Forelimb muscle (tissue), 1 donor: ENCODE measurements at places on chromosomes 13 and 19.

GRCh38 chr13:28282451-28282850, 144.1 kb downstream of the PAN3 start:
- no peak for DNase-seq

- DNase-seq = no peak
Measured at GRCh38 chr19:40392894-40393517, 3.0 kb upstream of the HIPK4 start.

DNA sequence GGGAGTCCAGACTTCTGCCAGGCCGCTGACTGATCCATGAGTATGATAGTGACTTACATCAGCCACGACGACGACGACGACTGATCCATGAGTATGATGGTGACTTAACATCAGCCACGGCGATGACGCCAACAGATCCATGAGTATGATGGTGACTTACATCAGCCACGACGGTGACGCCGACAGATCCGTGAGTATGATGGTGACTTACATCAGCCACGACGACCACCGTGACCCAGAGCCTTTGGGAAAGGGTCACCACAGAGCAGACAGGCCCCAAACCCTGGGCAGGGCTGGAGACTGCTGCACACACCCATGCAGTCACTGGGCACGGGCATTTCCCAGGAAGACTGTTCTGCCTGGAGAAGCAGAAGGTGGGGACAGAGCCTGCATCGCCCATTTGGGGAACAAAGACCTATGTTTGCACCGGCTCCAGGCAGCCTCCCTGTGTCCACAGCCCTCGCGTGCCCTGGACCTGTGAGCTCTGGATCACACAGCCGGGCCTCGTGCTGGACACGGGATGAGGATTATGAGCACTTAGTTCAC, 130.9 kb upstream of the SPACA7 start:
- DNase-seq = no peak

DNA sequence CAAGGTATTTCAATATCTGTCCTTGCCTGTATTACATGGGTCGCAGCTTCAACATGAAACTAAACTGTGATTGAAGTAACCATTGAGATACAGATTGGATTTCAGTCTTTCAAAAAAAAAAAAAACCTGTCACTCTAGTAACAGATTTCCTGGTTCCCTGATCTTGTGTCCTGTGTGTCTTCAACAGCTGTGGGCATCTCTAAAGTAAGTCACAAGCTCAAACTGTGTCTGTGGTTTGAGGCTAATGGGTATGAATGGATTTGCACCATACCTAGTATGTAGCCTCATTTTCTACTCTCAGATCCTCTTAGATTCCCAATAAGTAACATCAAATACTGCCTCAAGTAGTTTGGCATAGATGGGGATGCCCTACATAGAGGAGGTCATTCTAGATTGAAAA, 300.1 kb downstream of the COG6 start:
- DNase-seq = no peak

DNA sequence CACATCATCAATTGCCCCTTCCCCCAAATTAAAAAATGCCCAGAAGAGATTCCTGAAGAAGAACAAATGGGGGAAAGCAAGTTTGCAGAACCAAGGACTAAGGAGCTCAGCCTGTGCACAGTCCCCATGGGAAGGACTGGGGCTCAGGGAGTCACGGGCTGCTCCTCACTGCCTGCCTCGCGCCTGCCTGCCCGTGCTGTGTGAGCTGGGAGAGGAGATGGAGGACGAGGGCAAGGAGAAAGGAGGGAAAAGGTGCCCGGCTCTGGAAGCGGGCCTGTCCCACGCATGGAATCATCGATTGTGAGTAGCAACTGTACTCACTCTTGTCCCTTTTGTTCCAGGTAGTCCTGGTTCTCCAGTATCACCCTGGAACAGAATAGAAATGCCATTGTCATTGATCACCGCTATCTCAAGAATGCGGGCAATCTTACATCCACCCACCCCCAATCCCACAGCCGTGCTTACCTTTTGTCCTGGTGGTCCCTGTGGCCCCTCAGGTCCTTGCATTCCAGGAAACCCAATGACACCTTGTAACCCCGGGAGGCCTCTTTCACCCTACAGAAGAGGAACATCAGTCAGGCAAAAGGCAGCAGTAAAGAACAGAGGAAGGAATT, 93.4 kb downstream of the COL4A1 start:
- no peak for DNase-seq

DNA sequence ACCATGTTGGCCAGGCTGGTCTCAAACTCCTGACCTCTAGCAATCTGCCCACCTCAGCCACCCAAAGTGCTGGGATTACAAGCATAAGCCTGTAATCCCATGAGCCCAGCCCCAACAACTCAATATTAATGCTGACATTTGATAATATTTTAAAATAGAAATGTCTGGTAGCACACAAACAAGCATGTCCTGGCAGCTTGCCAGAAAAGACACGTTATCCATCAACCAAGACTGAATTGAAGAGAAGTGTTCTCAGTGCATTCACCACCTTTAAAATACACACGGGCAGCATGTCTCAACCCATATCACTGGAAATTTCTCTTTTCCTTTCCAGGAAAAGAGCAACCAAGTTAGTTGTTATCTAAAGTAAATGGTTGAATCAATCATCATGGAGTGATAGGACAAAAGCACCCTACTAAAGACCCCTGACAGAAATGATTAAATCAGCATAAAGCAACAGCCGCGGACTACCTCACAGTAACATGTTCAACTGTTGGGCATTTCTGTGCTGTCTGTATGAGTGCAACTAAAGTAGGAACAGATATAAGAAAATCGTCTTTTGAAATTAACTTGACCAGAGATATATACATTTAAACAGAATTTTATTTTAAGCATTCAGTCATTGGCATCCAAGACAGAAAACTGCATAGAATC, 25.0 kb downstream of the LHFPL6 start:
- DNase-seq = no peak

- no peak for DNase-seq
Measured at GRCh38 chr19:45097776-45098520, 5.0 kb downstream of the PPP1R37 start.

- peak; percentile 45 for DNase-seq
Measured at GRCh38 chr19:30448386-30449077, 76.3 kb downstream of the ZNF536 start.

DNA sequence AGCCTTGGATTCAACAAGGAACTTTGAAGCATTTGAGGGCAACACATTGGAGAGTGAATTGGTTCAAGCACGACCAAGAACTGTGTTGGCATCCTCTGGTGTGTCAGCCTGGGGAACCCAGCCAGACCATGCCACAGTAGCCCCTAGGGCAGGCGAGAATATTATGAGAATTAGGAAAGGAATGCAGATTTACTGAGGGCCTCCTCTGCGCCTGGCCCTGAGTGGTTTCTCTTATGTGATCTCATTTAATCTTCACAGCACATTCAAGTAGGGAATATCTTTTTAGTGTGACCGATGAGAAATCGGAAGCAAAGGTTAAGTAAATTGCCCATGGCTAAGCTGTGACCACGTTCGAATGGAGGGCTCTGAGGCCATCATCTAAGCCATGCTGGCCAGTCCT, 15.3 kb upstream of the ERICH6B start:
- DNase-seq = no peak

DNA sequence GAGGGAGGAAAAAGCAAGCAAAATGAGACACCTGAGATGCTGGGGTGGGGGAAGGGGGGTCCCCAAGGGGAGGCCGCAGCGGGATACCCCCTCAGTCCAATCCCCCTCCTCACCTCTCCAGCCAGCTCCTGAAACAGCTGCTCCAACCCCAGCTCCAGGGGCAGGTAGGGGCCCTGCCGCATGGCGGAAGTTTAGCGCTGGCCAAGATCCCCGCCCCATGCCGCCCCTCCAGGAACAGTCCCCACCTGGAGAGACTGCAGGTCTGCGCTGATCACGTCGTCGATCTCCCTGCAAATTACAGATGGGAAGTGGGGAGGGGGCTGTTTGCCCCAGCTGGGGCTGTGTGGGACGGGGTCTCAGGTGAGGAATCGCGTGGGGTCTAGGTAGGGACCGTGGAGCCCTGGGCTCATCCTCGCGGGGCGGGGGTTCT, 9.0 kb downstream of the CAPN12 start:
- no peak for DNase-seq

DNA sequence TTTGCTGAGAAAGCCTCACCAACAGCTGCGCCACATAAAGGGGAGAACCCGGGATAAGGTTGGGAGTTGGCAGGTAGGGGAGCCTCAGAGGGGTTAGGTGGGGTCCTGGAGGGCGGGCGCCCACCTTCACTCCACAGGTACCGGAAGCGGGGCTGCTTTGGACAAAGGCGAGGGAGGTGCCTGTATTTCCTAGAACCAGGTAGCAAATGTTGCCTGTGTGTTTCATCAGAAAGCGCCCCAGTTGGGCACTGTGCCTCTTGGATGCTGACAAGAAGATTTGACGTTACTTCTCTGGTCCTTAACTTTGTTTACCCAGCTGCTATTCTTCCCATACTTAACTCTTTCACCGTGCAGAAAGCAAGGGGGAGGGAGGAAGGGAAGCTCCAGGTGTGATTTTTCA, 278.9 kb downstream of the ZNF536 start:
- DNase-seq = no peak

DNA sequence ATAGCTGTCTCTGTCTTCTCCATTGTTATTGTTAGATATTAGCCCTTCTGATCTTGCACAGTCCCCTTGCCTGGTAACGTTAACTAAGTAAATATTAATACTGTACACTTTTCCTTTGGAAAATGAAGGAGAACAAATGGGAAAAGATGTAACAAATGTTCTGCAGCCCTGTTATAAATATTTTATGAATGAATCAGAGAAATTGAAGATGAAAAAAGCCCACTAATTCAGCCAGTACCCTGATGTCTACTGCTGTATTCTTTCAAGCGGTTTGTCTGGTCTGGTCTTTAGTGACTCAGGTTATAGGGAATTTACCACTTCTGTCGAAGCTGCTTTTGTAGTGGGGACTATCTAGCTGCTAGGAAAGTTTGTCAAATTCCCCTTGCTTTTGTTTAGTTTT, 121.0 kb downstream of the COG6 start:
- DNase-seq = no peak
